ENCODE measurements at places on chromosomes 1 and 21.

- no peak for DNase-seq
Measured at GRCh38 chr1:19178734-19179398, 31.2 kb downstream of the UBR4 start.

DNA sequence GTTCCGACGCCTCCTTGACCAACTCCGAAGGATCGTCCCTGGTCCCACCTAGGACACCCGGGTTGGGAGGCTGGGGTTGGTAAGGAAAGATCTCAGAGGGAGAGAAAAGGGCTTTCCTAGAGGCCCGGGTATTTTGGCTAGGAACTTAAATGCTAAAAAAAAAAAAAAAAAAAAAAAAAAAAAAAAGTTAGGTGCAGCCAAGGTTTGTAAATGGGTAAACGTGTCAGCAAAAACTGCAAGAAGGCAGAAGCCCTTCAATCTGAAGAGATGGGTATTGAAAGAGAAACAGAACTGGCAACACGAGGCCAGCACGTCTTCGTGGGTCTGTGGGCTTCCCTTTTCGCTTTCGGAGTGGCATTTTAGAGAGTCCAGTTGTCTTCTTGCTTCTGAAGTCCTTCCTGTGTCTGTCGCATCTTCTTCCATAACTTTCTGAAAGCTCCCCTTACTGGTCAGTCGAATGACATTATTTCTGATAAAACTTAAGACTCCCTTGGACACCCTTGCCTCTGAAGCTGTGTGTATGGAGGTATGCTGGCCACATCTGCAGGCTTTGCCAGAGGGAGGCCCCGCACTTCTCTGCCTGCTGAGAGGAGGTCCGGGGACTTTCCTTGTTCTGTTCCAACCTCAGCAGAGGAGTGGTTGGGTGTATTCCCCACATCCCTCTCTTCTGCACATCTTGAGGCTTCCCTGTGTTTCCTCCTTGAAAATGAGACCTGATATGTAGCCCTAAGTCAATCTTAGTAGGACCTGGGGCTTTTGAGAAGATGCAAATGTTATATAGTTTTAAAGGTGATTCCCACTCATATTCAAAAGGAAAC, 745 bp downstream of the RCSD1 start:
- no peak for DNase-seq

DNA sequence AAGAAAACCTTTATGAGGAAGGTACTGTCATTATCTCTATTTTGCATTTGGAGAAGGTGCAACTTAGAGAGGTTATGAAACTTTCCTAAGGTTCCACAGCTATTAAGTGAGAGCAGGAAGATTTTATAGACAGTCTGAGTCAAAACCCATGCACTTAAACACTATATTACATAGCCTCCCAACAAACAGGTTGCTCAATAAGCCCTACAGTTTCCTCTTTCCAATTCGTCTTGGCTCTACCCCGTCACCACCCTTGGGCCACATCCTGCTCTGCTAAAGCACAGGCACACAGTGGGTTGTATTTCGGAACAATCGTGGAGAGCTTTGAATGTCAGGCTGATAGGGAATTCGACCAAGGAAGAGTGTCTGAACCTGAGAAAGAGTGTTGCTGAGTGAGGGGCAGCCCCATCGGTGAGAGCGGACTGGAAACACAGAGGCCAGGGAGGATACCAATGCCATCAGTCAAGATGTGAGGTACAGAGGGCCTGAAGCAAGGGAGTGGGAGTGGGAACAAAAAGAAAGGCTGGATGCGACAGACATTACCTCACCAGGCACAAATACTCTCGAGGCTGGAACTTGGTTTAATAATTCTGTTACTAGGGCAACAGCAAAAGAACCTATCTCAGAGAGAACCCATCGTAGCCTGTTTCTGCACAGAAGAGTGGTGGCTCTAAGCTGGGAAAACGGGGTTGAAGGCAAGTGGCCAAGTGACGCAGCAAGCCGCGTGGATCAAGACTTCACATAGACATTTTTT, 6.3 kb upstream of the LRRC52 start:
- no peak for DNase-seq

DNA sequence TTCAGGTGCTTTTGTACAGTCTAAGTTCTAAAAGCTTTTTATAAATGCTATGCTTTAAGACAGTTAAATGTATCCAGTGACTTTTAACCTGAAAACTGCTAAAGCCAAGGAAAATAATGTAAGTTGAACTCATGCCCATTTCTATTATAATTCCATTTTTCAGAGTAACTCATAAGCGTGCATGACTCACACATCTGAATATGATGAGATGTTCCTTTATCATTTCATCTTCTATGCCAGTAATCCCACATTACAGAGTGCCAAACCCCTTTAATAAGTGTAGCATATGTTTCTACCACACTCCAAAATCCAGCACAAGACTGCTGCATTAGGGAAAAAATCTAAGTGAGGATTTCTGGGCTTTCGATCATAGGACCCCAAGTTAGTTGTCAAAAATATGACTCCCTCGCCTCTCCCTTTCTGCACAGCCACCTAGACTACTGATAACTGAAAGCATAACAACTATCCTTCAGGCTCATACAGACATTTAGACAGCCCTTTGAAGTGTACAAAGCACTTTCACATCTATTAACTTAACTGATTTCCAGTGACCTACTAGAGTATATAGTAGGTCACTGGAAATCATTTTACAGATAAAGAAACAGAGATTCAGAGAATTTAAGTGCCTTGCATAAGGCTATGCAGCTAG, 45.3 kb downstream of the JAK1 start:
- no peak for DNase-seq

DNA sequence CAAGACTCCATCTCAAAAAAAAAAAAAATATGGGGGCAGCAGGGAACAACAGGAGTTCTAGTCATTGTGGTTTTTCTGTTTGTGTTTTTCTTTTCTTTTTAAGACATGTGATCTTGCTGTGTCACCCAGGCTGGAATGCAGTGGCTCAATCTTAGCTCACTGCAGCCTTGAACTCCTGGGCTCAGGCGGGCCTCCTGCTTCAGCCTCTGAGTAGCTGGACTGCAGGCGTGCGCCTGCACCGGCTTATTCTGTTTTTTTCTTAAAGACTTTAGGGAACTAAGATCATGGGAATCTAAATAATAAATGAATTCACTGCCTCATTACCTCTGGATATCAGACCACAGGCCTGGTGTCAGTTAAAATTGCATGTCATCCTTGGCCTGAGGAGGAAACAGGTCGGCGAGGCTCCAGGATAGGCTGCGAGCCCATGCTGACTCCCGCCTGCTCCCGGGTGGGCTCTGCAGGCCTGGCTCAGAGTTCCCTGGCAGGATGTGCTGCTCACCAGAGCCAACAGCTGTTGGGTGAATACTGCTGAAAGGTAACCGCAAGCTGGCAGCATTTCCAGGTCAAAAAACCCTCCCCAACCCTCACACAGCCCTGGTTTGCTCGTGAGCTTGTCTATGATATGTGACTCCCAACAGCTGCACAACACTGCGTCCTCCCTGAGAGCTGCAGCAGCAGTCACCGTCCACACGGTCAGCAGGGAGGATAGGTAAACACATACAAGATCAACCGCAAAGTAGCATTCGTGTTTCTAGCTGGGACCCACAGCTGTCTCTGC, 58.1 kb downstream of the SCCPDH start:
- DNase-seq, result no peak

DNA sequence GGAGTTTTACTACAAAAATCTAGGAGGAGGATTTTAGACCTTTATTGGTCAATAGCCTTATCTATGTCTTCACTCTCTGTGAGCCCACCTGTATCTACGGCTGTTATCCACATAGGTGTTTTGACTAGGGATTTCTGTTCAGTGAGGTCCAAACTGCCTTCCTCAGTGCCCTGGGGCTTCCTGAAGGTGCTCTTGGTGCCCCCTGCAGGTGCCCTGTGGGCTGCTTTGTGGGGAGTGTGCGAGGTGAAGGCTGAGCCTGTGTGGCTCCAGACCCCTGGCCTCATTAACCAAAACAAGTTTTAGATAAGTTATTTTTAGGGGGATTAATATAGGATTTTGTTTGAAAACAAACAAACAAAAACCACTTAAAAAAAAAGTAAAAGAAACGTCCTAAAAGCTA, 122.5 kb downstream of the KIF26B start:
- DNase-seq, result no peak

- peak; percentile 78 for DNase-seq
Measured at GRCh38 chr1:33060579-33061083, 20.3 kb upstream of the AZIN2 start.

DNA sequence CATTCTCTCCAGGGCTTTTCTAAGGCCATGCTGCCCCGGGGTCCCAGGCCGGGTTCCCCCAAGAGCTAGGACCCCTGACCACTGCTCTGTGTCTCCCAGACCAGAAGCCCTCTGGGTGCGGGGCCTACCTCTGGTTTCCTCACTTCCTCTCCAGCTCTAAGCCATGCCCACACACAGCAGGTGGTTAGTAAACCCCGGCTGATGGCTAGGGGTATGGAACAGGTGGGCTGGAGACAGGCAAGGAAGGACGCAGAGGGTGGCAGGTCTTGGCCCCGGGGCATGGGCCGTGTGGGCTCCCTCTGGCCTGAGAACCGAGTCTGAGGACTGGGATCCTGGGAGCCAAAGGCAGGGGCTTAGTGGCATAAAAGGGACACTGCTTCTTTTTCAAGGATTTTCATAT, 15.9 kb upstream of the PLCH2 start:
- DNase-seq, result no peak

GRCh38 chr1:11413986-11414391, 65.0 kb upstream of the DISP3 start:
- no peak for DNase-seq

GRCh38 chr1:162292422-162292849, 84.2 kb downstream of the SPATA46 start:
- DNase-seq, result no peak

GRCh38 chr1:16122350-16122881, 33.5 kb downstream of the EPHA2 start:
- DNase-seq, result no peak

DNA sequence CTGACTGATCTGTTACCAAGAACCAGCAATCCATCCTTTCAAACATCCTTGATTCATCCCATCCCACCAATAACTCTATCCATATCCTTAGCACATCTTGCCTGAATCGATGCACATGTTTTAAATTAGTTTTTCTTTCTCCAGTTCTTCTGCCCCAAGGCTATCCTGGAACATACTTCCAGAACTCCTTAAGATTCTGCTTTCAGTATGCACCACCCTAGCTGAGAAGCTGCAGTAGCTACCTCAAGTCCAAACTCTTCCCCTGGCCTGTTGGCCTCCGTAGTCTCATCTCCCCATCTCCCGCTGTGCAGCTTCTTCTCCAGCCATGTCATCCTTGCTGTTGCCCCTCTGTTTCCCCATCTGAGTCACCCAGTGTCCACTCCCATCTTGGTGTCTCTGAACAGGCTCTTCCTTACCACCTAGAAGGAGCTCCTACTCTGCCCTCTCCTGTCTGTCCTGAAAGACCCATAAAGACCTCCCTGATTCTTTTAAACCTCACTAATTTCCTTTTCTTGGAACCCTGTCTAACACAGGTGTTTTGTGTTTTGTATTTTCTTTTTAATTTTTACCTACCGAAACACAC, 108.0 kb downstream of the SGIP1 start:
- no peak for DNase-seq

- no peak for DNase-seq
Measured at GRCh38 chr1:168665975-168666374, 63.0 kb downstream of the DPT start.

GRCh38 chr1:4224684-4225467, 324.8 kb upstream of the C1orf174 start:
- DNase-seq, result no peak

DNA sequence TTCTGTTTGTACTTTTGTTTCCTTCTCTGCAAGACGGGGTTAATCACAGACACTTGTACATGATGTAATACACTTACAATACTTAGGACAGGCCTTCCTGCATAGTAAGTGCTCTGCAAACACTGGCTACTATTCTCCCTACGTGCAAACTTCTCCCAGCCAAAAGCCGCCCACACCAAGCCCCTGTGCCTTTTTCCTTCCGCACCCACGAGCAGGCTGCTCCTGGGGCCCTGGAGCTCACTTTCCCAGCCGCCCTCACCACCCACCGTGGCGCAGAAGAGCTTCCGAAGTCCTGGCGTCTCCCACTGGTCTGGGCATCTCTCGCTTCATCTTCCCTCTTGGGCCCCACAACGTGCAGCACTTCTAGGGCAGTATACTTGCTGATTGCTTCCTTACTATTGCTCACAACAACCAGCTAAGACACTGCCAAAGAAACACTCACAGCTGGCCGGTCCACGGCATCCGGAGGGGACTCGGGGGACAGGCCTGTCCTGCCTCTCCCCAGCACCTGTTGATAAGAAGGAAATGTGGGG, 22.5 kb upstream of the GPR157 start:
- no peak for DNase-seq

DNA sequence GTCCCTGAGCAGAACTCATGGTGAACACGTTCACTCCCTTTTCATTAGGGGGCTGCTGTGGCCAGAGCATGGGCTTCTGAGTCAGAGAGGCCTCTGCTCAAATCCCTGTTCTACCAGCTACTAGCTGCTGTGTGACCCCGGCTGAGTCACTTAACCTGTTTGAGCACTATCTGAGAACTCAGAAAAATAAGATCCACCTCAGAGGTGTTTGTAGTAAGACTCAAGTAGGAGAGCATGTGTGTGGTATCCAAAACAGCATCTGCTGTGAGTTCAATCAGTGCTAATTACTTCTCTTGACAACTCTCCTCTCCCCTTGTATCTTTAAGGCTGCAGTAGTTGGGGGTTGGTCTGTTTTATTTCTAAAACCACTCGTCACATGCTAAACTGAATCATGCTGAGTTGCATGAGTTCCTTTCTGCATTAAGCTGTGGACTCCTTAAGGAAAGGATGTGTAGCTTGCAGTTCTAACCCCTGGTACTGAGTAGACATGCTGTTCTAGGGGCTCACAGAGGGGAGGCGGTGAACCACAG, 39.7 kb upstream of the JUN start:
- DNase-seq, result no peak

DNA sequence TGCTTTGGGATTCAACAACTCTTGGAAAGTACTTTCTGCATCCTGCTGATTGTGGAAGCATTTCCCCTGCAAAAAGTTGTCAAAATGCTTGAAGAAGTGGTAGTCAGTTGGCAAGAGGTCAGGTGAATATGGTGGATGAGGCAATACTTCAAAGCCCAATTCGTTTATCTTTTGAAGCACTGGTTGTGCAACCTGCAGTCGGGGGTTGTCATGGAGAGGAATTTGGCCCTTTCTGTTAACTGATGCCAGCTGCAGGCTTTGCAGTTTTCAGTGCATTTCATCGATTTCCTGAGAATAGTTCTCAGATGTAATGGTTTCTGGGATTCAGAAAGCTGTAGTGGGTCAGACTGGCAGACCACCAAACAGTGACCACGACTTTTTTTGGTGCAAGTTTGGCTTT, 47.6 kb upstream of the GJA5 start:
- DNase-seq, result no peak

All from globus pallidus (tissue), 1 donor.